ENCODE measurements at places on chromosomes 7 and 10. TPM values are rescaled to one million over a fixed set of nuclear protein-coding genes. Genes with fewer than 3 reads are reported as not detected.
A peak's percentile ranks its signal among the peaks of the same experiment; 100 is the strongest.

- DNase-seq: no peak
- H3K4me1 ChIP-seq: no peaks in the 10 kb centered on the region
- H3K36me3 ChIP-seq: no peaks in the 10 kb centered on the region
- H3K27me3 ChIP-seq: peaks cover 2% of the 10 kb centered on the region
- H3K27ac ChIP-seq: peak overlapping the region; percentile 63
- H3K4me3 ChIP-seq: no peak overlapping the region
These were observed 1055.1 kb downstream of the KCNMA1 start for GRCh38 chr10:76582531-76582930.

Gene ITGA8
- 0.36 TPM for total RNA-seq

- DNase-seq: no peak
- no peaks in the 10 kb centered on the region for H3K27me3 ChIP-seq
- H3K27ac ChIP-seq: no peak overlapping the region
- H3K36me3 ChIP-seq: no peaks in the 10 kb centered on the region
- H3K4me3 ChIP-seq: no peak overlapping the region
- no peaks in the 10 kb centered on the region for H3K4me1 ChIP-seq
These were observed 30.3 kb downstream of the PIK3CG start for GRCh38 chr7:106895246-106895864.

Gene PRRT4
- total RNA-seq: 2.9 TPM

GRCh38 chr7:67432536-67433234 lies 436.1 kb downstream of the TYW1 start:
- no peaks in the 10 kb centered on the region for H3K27me3 ChIP-seq
- H3K4me3 ChIP-seq: no peak overlapping the region
- no peaks in the 10 kb centered on the region for H3K4me1 ChIP-seq
- peaks cover 3% of the 10 kb centered on the region for H3K36me3 ChIP-seq

Gene RBM20
- total RNA-seq: 2.7 TPM

GRCh38 chr7:28999895-29000716 lies 42.0 kb upstream of the TRIL start:
- DNase-seq: no peak
- no peaks in the 10 kb centered on the region for H3K36me3 ChIP-seq
- no peak overlapping the region for H3K4me3 ChIP-seq
- H3K27ac ChIP-seq: no peak overlapping the region
- no peaks in the 10 kb centered on the region for H3K27me3 ChIP-seq

Gene SLC13A4
- total RNA-seq: 0.22 TPM

Gene SCART1
- 1.7 TPM for total RNA-seq

GRCh38 chr7:82331234-82331633 lies 112.3 kb downstream of the CACNA2D1 start:
- H3K4me3 ChIP-seq: no peak overlapping the region
- peaks cover 4% of the 10 kb centered on the region for H3K4me1 ChIP-seq
- no peaks in the 10 kb centered on the region for H3K27me3 ChIP-seq
- H3K27ac ChIP-seq: no peak overlapping the region
- no peaks in the 10 kb centered on the region for H3K36me3 ChIP-seq
- DNase-seq: no peak

DNA sequence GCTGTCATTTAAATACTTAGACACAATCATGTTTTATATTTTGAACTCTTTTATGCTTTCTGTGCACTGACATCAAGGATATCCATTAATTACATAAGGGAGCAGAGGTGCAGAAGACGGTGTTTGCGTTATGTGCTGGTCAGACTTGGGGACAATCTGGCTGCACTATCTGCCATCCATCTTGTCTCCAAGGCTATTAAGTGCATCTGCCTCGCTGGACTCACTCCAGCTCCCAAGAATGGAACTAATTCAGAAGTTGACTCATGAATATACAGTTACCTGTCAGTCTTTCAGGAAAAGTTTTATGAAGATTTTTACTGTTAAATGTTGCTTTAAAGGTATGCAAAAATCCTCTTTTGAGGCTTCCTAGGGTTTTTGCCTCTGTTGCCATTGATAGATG lies 391.0 kb downstream of the SUGCT start:
- no peak overlapping the region for H3K27ac ChIP-seq
- H3K27me3 ChIP-seq: no peaks in the 10 kb centered on the region
- no peaks in the 10 kb centered on the region for H3K36me3 ChIP-seq
- no peak for DNase-seq

DNA sequence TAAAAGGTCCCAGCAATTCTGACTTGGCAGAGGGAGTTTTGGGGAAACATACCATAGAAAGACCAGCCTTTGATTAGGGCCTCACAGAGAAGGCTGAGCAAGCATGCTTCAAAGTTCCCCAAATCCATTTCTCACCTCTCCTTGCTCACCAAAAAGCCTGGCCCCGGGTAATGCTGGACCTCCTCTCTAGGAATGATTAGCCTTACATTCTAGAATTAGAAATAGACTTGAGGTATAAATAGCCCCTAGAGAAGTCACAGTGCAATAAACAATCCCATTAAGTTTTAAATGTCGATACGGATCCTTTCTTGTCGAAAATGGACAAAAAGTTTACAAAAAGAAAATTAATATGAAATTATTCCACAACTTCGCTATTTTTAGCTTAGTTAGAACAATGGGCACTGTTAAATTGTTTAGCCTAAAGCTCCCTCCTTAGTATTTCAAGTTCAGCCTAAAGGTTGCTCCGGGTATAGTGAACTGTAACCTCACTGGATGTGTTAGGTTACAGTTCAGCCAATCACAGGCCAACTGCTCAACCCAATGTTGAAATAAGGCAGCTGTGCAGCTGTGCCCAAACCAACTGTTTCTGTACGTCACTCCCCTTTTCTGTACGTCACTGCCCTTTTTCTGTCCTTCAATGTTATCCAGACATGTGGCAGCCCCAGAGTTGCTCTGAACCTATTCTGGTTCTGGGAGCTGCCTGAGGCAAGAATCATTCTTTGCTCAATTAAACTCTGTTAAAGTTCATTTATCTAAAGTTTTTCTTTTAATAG lies 7.9 kb upstream of the GSDME start:
- H3K27ac ChIP-seq: no peak overlapping the region
- H3K4me3 ChIP-seq: no peak overlapping the region
- no peak for DNase-seq
- H3K27me3 ChIP-seq: peaks cover 7% of the 10 kb centered on the region
- H3K4me1 ChIP-seq: peaks cover 14% of the 10 kb centered on the region

Gene OR2A12
- not detected for total RNA-seq

DNA sequence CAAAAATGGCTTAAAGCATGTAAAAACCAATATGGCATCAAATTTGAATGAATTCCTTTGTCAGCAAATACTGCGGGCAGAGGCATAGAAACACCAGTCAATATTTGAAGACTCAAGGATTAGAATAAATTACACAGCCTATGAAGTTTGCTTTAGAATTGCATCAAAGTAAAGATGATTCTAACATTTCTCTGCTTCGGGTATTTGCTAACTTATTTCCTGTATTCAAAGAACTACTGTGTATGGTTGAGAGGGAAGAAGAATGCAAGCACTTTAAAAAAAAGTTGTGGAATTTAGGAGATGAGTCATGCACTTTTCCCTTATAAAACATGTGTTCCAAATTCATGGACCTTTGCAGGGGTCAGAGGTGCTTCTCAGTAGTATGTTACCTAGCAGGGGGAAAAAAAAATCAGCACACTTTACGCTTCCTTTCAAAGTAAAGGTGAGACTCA lies 90.1 kb downstream of the PIP4K2A start:
- peaks cover 1% of the 10 kb centered on the region for H3K36me3 ChIP-seq
- H3K4me1 ChIP-seq: peaks cover 30% of the 10 kb centered on the region
- no peaks in the 10 kb centered on the region for H3K27me3 ChIP-seq
- no peak overlapping the region for H3K4me3 ChIP-seq
- H3K27ac ChIP-seq: no peak overlapping the region

Gene SPDYE5
- not detected for total RNA-seq

Gene KAZALD1
- 1.3 TPM for total RNA-seq

- no peak overlapping the region for H3K27ac ChIP-seq
- peaks cover 6% of the 10 kb centered on the region for H3K27me3 ChIP-seq
- DNase-seq: no peak
- H3K36me3 ChIP-seq: no peaks in the 10 kb centered on the region
- H3K4me1 ChIP-seq: peaks cover 25% of the 10 kb centered on the region
- H3K4me3 ChIP-seq: no peak overlapping the region
These were observed 23.4 kb downstream of the LSMEM1 start for GRCh38 chr7:112504093-112504695.

- no peak for DNase-seq
- no peaks in the 10 kb centered on the region for H3K27me3 ChIP-seq
- H3K4me3 ChIP-seq: no peak overlapping the region
- no peak overlapping the region for H3K27ac ChIP-seq
- H3K4me1 ChIP-seq: no peaks in the 10 kb centered on the region
These were observed 66.3 kb upstream of the SLC25A13 start for GRCh38 chr7:96388166-96388565.

GRCh38 chr10:87505366-87506111 lies 846 bp downstream of the MINPP1 start:
- peak overlapping the region; percentile 83 for H3K4me3 ChIP-seq
- peaks cover 15% of the 10 kb centered on the region for H3K4me1 ChIP-seq
- H3K36me3 ChIP-seq: peaks cover 7% of the 10 kb centered on the region
- H3K27ac ChIP-seq: peak overlapping the region; percentile 65
- peak; percentile 48 for DNase-seq
- H3K27me3 ChIP-seq: no peaks in the 10 kb centered on the region

Gene NPC1L1
- 21.2 TPM for total RNA-seq

DNA sequence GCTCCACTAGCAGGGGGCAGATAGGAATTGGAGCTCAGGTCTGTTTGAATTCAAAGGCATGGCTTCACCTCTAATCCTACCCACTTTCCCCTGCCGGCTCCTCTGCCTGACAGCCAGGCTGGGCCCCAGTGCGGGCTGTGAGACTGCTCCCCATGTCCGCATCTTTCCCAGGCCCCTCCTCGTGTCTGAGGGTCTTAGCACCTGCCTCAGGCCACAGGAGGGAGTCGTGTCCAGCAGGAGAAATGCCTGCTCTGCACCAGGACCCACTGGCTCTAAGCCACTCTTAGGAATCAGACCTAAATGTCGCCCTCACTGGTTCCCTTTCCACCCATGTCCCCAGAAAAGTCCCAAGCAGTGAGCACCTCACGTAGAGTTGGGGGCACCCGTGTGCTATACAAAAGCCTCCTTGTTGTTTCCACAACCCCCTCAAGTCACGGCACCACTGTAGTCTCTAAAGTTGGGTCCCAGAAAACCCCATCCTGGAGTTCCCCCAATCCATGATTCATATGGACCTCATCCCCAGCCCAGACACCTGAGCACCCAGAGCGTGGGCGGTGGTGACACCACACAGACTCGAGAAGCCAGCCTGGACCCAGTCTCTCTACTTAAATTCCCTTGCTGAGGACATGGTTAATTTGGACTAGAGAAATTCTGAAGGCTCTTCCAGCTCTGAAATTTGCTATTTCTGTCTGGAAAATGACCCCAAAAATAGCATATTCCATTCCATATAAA lies 466.4 kb upstream of the ZMIZ1 start:
- H3K36me3 ChIP-seq: no peaks in the 10 kb centered on the region
- no peak overlapping the region for H3K27ac ChIP-seq
- peaks cover 3% of the 10 kb centered on the region for H3K4me1 ChIP-seq
- DNase-seq: no peak
- H3K4me3 ChIP-seq: no peak overlapping the region

Gene SHH
- total RNA-seq: 47.1 TPM

- H3K4me3 ChIP-seq: no peak overlapping the region
- no peak for DNase-seq
- peaks cover 2% of the 10 kb centered on the region for H3K27me3 ChIP-seq
- H3K27ac ChIP-seq: no peak overlapping the region
- no peaks in the 10 kb centered on the region for H3K4me1 ChIP-seq
- H3K36me3 ChIP-seq: no peaks in the 10 kb centered on the region
These were observed 616.1 kb downstream of the PTPRN2 start for GRCh38 chr7:157971501-157971900.

GRCh38 chr10:17386616-17387075 lies 67.7 kb downstream of the ST8SIA6 start:
- no peak for DNase-seq
- H3K36me3 ChIP-seq: peaks cover 8% of the 10 kb centered on the region
- no peak overlapping the region for H3K4me3 ChIP-seq
- peaks cover 37% of the 10 kb centered on the region for H3K4me1 ChIP-seq
- H3K27me3 ChIP-seq: no peaks in the 10 kb centered on the region
- peak overlapping the region; percentile 74 for H3K27ac ChIP-seq

Gene UCMA
- not detected for total RNA-seq

Gene STN1
- 13.6 TPM for total RNA-seq

Gene OPN1SW
- total RNA-seq: not detected

- H3K27ac ChIP-seq: no peak overlapping the region
- H3K4me1 ChIP-seq: no peaks in the 10 kb centered on the region
- no peak overlapping the region for H3K4me3 ChIP-seq
- no peak for DNase-seq
- peaks cover 4% of the 10 kb centered on the region for H3K36me3 ChIP-seq
- no peaks in the 10 kb centered on the region for H3K27me3 ChIP-seq
These were observed 14.2 kb upstream of the TMEM254 start for GRCh38 chr10:80064120-80064886.

GRCh38 chr7:70325509-70326101 lies 727.3 kb downstream of the AUTS2 start:
- no peak for DNase-seq
- no peaks in the 10 kb centered on the region for H3K27me3 ChIP-seq
- peaks cover 6% of the 10 kb centered on the region for H3K4me1 ChIP-seq
- no peak overlapping the region for H3K4me3 ChIP-seq
- H3K36me3 ChIP-seq: peaks cover 10% of the 10 kb centered on the region
- peak overlapping the region; percentile 67 for H3K27ac ChIP-seq

- no peaks in the 10 kb centered on the region for H3K36me3 ChIP-seq
- H3K4me1 ChIP-seq: peaks cover 7% of the 10 kb centered on the region
- no peaks in the 10 kb centered on the region for H3K27me3 ChIP-seq
- H3K27ac ChIP-seq: no peak overlapping the region
- DNase-seq: no peak
These were observed 21.0 kb upstream of the EEPD1 start for GRCh38 chr7:36132012-36132411.

DNA sequence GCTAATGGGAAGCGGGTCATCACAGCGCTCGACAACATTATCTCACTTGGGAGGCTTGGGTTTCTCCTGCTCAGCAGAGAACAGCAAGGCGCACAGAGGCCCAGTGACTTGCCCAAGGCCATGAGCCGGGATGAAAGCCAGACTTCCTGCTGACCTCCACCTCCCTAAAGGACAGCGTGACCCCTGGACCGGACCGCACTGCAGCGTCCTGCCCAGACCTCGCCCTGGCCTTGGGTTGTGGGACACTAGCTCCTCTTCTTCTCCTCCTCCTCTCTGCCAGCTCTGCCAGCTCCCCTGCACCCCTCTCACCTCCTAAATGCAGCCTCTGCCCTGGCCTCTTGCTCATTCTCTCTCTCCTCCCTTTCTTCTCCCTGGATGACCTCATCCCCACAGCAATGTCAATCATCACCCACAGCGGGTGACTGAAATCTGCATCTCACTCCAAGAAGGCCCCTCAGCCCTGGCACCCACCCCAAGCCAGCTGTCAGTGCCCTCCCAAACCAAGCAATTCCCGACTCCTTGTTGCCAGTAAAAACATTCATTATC lies 19.4 kb downstream of the SPOCK2 start:
- H3K36me3 ChIP-seq: peaks cover 11% of the 10 kb centered on the region
- H3K4me3 ChIP-seq: no peak overlapping the region
- no peaks in the 10 kb centered on the region for H3K27me3 ChIP-seq
- H3K27ac ChIP-seq: no peak overlapping the region

Gene NEBL
- 13.2 TPM for total RNA-seq

Gene ELOVL3
- total RNA-seq: not detected

GRCh38 chr7:155781433-155781832 lies 30.8 kb downstream of the SHH start:
- no peak overlapping the region for H3K27ac ChIP-seq
- no peak overlapping the region for H3K4me3 ChIP-seq
- H3K36me3 ChIP-seq: peaks cover 39% of the 10 kb centered on the region
- peaks cover 15% of the 10 kb centered on the region for H3K4me1 ChIP-seq
- DNase-seq: no peak
- H3K27me3 ChIP-seq: peaks cover 10% of the 10 kb centered on the region

GRCh38 chr7:84238596-84238995 lies 44.0 kb upstream of the SEMA3A start:
- no peak overlapping the region for H3K27ac ChIP-seq
- DNase-seq: no peak
- H3K27me3 ChIP-seq: no peaks in the 10 kb centered on the region
- no peaks in the 10 kb centered on the region for H3K4me1 ChIP-seq
- H3K36me3 ChIP-seq: peaks cover 3% of the 10 kb centered on the region
